ENCODE measurements at places on chromosomes 6 and 20.

DNA sequence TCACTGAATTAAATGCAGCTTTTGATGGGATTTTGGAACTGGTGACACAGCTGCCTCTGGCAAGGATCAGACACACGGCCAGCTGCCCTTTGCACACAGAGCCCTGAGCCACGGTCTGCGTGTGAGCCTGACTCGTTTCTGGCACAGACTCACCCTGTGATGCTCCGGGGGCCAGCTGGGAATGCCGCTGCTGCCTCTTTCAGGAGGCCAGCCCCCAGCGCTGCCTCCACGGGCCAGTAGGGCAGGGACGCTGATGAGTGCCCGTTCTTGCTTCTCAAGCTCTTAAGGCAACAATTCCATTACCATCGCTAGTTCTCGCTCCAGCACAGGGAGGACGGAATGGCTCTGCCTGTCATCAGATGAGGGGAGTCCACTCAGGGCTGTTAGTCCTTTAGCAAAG is 61.6 kb downstream of the IRF4 start:
- no peak for DNase-seq

GRCh38 chr6:75130784-75131183 is 75.1 kb downstream of the COL12A1 start:
- DNase-seq = no peak

DNA sequence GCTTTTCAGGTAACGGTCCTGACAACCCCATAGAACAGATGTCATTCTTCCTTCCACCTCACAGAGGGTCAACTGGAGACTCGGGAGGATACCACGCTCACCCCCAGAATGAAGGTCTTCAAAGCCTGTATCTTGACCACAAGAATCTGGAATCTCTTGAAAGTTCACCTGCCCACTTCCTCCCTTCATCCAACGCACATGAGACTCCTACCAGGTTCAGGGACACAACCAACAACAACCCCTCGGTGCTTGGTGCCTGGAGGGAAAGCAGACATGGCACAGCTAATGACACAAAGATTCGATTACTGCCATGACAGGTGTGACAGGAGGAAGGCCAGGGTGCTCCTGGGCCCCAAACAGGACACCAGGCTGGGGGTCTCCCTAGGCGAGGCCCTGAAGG is 8.2 kb downstream of the PMEPA1 start:
- no peak for DNase-seq

GRCh38 chr6:134698228-134698627 is 251.7 kb downstream of the ALDH8A1 start:
- no peak for DNase-seq

- DNase-seq = no peak
These were observed 457.8 kb downstream of the EPM2A start for GRCh38 chr6:145277358-145278086.

GRCh38 chr20:9348747-9349146 is 165.6 kb upstream of the LAMP5 start:
- no peak for DNase-seq

- DNase-seq = no peak
These were observed 161.4 kb downstream of the MTFR2 start for GRCh38 chr6:136088693-136089092.

- no peak for DNase-seq
These were observed 49.2 kb upstream of the FABP7 start for GRCh38 chr6:122730334-122730733.

GRCh38 chr6:160940197-160940596 is 51.4 kb upstream of the MAP3K4 start:
- no peak for DNase-seq

GRCh38 chr20:823574-823902 is 10.0 kb upstream of the FAM110A start:
- DNase-seq = no peak

DNA sequence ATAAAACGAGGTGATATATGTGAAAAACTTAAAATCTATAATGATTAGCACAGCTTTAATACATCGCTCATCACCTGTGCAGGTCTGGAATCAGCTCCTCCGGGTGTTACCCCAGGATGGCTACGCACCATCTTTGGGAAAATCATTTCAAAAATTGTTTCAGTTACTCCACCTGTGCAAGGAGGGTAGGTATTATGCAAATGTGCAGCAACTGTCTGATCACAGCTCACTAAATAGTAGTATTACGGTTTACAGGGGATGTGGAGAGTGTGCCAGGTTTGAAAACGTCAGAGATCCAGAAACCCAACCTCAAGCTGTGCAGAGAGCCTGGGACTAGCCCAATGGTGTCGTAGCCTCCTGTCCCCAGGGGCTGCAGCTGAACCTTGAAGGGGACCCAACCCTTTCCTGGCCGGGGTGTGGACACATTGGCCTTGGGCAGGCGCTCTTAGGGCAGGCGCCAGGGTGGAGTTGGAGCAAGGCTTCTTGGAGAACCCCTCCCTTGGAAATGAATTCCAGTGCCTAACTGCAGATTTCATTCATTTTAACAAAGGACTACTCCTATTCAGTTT is 24.2 kb upstream of the SGK1 start:
- DNase-seq = no peak

GRCh38 chr6:116090251-116090650 is 10.4 kb upstream of the NT5DC1 start:
- no peak for DNase-seq

DNA sequence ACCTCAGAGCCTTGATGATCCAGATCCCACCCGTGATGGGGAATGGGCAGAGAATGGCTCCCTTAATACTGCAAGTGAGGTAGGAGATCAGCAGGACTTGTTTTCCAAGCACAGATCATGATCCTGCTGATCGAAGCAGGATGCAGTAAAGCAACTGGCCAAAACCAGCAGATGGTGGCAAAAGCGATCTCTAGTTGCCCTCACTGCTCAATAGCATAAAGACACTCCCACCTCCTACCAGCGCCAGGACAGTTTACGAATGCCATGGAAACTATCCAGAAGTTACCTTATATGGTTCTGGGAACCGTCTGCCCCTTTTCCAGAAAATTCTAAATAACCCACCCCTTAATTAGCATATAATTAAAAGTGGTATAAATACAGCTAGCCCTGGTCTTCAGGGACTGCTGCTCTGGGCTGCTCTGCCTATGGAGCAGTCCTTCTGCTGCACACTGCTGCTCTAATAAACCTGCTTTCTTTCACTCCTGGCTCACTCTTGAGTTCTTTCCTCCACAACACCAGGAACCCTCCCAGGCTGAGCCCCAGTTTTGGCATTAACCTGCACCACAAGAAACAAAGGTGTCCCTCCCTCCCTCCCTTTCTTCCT is 415.8 kb downstream of the PREX1 start:
- no peak for DNase-seq

DNA sequence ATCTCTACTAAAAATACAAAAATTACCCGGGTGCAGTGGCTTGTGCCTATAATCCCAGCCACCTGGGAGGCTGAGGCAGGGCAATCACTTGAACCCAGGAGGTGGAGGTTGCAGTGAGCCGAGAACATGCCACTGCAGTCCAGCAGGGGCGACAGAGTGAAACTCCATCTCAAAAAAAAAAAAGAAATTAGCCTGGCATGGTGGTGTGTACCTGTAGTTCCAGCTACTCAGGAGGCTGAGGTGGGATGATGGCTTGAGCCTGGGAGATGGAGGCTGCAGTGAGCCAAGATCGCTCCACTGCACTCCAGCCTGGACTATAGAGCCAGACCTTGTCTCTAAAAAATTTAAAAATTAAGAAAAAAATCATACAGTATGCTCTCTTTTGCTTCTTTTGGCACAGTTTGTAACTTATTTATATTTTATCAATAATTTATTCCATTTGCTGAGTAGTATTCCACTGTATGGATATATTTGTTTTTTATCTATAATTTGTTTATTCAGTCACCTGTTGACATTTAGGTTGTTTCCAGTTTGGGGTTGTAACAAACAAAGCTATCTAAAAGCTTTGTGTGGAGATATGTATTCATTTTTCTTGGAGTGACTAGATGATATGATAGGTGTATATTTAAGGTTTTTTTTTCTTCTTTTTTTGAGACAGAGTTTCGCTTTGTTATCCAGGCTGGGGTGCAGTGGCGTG is 8.0 kb upstream of the MYBL2 start:
- DNase-seq = peak; percentile 42
